ENCODE measurements at places on chromosomes 6 and 20.

GRCh38 chr6:95228636-95229035 is 348.7 kb upstream of the MANEA start:
- no peak for DNase-seq

DNA sequence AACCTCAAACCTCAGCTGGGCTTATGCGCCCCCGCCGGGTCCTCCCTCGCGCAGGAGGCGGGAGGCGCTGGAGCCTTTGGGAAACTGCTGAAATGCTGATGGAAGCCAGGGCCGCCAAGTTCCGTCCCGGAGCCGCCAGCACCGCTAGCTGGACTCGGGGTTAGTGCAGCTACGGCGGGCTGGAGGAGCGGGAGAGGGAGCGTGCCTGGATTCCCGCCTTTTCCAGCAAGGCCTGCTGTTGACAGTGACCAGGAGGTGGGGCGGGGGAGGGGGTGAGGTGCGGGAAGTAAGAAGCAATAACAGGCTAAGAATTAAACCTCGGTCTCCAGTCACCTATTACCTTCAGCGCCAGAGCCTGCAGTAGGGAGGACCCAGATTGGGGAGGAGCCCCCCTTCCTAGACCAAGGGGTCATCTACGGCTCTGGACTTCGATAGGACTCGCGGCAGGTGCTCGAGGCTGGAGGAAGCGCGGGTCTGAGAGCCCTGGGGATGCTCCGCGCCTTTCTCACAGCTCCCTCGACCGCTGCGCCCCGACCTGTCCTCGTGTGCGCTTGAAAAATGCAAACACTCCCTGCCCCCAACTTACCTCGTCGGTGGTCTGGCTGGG is 20.5 kb downstream of the COL9A1 start:
- DNase-seq = no peak

DNA sequence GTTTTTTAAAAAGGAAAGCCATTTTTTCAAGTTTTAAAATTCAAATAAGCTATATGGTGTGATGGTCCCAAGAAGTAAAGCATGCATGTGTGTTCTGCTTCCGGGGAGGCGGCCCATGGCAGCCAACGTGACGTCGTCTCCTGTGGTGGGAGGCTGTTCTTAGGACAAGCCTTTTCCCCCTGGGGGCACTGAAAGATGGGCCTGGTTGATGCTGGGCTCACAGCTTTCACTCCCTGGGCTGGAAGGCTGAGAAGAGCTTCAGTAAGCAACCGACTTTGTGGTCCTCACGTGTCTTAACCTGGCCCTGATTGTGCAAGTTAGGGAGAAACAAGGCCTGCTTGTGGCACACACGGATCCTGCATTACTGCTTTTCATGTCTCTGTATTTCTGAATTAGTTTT is 84.1 kb downstream of the SMOC2 start:
- DNase-seq = no peak

DNA sequence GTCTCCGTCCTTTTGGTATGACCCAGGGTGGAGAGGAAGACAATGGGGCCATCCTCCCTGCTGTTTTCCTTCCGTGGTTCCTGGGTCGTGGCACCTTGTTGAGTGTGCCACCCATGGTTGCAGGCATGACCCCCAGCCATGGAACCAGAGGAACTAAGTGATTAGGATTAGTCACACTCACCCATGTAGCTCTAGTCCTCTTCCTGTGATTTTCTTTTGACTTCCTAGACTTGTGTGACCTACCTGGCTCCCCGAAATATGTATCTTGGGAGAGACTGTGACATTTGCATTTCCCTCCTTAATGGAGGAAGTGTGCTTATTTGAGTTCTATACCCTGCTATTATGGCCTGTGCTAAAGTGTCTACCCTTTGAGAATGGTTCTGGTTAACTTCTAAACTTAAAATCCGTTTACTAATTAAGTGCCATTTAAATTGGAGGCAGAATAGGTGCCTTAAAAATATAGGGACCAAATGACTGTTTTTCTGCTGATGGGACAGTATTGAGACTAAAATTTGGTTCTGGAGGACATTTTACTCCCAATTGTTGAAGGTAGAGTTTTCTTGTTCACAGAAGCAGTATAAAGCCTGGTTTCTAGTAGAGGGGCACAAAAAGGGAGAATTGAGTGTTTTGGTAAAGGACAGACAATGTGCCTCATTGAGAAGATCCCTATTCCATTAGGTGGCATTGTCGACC is 545.6 kb downstream of the HDGFL1 start:
- DNase-seq = no peak

DNA sequence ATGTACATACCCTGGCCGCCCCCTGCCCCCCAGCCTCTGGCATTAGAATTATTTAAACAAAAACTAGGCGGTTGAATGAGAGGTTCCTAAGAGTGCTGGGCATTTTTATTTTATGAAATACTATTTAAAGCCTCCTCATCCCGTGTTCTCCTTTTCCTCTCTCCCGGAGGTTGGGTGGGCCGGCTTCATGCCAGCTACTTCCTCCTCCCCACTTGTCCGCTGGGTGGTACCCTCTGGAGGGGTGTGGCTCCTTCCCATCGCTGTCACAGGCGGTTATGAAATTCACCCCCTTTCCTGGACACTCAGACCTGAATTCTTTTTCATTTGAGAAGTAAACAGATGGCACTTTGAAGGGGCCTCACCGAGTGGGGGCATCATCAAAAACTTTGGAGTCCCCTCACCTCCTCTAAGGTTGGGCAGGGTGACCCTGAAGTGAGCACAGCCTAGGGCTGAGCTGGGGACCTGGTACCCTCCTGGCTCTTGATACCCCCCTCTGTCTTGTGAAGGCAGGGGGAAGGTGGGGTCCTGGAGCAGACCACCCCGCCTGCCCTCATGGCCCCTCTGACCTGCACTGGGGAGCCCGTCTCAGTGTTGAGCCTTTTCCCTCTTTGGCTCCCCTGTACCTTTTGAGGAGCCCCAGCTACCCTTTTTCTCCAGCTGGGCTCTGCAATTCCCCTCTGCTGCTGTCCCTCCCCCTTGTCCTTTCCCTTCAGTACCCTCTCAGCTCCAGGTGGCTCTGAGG is 7.6 kb downstream of the CDKN1A start:
- DNase-seq = no peak

GRCh38 chr20:32474967-32475811 is 109.9 kb downstream of the NOL4L start:
- peak; percentile 90 for DNase-seq

DNA sequence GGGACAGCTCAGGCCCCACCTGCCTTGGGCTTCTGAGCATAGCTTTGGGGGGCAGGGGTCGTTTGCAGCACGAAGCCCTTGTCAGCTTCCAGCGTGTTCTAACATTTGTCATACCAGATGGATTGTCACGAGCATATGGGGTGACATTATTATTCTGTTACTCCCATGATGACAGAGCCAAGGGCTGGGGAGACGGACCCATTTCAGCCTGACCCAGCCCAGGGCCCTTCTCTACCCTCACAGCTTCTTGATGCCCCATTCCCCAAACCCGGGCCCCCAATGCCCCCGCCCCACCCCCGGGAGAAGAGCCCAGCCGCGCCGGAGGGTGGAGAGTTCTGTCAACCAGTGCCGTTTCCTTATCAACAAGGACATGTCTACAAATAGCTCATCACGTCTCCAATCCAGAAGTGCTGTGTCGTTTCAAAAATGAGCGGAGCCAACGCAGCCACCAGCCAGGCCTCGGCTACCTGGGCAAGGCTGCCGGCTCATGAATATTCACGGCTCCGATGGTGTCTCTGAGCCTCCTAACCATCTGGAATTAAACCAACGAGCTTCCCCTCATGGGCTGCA is 9.6 kb upstream of the CHRNA4 start:
- DNase-seq = no peak
